AG04449 (cell line): ENCODE measurements at places on chromosomes 1 and 21.

DNA sequence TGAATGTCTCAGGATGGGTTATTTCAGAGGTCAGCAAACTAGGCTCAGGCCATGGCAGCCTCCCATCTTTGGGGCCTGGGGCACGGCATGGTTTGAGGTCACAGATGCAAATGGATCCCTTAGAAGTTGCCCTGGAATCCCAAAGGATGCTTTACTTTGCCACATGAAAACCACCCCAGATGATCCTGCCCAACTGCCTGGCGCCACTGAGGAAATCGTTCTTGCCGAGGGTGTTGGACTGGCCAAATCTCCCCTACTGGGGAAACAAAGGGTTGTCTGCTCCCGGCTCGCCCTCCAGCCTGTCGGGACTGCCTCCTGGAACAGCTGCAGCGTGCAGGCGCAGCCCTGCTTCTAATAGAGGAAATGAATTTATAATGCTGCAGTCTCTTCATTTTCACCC lies 173.0 kb upstream of the LMO4 start:
- DNase-seq = no peak

GRCh38 chr1:195715652-195716051 lies 892.6 kb downstream of the KCNT2 start:
- DNase-seq = no peak

DNA sequence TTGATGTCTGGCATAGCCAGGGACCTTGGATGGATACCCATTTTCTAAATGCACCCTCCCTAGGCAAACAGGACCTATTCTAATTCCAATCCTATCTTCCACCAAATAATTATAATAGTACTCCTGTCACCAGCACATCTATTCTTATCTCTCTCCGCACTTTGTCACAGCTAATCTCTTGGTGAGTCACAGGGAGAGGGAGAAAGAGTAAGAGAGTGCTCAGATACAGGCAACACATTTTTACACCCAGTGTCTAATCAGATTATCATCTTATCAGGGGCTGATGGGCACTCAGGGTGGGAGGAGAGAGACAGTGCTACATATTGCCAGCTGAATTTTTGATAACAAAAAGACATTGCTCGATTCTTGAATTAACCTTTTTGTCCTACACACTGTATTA lies 275.0 kb upstream of the BEND5 start:
- no peak for DNase-seq

DNA sequence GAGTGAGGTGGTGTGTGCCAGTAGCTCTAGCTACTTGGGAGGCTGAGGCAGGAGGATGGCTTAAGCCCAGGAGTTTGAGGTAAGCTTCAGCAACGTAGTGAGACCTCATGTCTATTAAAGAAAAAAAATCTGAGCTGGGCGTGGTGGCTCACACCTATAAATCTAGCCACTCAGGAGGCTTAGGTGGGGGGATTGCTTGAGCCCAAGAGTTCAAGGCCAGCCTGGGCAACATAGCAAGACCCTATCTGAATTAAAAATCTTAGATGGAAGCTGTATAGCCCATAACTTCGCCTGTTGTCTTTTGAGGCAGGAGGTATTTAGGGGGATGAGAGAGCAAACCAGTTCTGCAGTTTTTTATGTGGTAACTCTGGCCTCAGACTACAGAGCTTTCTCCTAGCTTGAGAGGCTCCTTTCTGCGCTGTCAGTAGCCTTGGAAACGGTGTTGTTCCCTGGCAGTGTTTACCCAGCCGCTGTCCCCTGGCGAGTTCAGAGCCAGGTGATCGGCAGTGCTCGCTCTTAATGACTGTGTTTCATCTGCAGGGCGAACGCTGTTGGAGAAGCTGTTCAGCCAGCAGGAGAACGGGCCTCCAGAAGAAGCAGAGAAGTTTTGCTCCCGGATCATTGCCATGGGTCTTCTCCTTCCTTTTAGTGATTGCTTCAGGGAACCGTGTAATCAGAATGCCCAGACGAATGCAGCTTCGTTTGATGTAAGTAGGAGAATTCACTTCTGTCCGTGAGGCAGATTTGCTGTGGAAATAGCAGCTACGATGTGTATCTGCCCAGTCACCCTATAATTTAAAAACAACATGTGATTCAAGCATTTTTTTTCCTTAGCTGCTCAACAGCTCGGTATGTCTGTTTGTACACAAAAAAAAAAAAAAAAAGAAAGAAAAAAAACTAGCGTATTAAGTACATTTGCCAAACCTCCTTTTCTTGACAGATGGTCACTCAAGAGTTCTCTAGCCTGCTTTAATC lies 31.2 kb downstream of the FMN2 start:
- no peak for DNase-seq

- DNase-seq = no peak
Measured at GRCh38 chr1:154575951-154576566, 8.5 kb downstream of the CHRNB2 start.
